Mesenteric fat pad (tissue), 1 donor: ENCODE measurements at places on chromosomes 11 and 22. TPM values are rescaled to one million over a fixed set of nuclear protein-coding genes. Genes with fewer than 3 reads are reported as not detected.

DNA sequence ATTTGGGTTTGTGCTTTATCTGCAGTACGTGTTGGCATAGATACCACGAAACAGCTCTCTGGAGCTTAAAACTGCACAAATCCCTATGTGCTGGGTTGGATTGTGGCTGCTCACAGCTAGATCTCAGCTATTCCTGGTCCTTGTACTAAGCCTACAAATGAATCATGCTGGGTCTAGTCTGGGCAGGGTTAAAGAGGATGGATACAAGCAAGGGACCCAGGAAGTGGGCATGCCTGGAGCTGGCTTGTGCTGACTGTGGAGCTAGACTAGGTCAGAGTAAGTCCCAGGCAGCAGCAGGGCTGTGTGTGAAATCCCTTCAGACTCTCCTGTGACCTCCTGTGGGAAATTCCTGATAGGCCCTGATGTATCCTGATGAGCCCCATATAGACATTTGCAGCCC is 3.9 kb upstream of the E2F8 start:
- no peak for DNase-seq

DNA sequence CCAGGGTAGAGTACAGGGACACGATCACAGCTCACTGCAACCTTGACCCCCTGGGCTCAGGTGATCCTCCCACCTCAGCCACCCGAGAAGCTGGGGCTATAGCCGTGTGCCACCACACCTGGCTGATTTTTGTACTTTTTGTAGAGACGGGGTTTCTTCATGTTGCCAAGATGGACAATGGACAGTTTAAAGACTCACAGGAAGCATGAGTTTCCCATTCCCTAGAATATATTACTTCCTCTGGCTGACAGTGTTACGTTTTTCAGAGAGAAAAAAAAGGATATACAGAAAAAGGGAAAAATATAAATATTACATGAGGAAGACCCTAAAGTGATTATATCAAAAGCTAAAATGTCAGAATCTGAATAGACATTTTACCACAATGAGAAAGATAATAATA is 72.3 kb downstream of the RSF1 start:
- DNase-seq, result no peak

The SYVN1 gene
- total RNA-seq, result 78.8 TPM

The FOLR2 gene
- total RNA-seq, result 77.3 TPM
